ENCODE measurements at places on chromosomes 5 and 9.

DNA sequence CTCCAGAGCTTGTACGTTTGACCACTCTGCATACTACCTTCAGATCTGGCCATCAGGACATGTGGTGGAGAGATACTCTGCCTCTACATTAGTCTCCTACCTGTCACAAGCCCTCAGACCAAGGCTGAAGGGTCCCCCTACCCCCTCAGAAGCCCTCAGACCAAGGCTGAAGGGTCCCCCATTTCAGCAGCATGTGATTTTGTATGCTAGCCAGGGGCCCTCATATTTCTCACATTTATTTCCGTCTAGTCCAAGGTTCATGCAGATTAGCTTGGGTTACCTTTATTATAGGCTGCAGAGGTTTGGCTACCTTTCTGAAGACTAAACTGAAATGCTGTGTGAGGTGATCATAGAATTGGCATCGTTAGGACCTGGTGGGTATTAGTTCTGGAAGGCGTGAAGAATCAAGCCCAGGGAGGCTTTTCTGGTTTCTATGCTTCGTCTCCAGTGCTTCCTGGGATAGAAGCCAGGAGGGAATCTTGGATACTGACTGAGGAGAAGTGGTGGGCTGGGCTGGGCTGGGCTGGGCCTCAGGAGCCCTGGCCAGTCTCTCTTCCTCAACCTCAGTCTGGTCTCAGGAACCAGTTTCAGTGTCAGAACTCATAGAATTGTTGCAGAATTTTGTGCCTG lies 2.8 kb downstream of the SMIM32 start:
- no peak for DNase-seq

GRCh38 chr5:169185626-169186025 lies 115.3 kb downstream of the SLIT3 start:
- DNase-seq, result no peak

DNA sequence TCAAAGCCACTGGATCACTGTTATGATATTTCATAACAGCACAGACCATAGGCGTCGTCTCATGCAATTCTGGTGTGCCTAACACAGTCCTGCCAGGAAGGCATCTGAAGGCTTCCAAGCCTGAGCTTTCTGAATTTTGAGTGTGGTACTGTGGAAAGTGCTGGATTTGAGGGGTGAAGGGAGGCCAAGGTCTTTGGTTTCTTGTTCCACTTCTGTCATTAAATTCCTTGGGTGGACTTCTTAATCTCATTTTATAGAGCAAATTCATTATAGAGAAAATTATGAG lies 441.3 kb upstream of the PIK3R1 start:
- DNase-seq, result no peak

GRCh38 chr5:83265318-83265717 lies 188.0 kb downstream of the XRCC4 start:
- no peak for DNase-seq

DNA sequence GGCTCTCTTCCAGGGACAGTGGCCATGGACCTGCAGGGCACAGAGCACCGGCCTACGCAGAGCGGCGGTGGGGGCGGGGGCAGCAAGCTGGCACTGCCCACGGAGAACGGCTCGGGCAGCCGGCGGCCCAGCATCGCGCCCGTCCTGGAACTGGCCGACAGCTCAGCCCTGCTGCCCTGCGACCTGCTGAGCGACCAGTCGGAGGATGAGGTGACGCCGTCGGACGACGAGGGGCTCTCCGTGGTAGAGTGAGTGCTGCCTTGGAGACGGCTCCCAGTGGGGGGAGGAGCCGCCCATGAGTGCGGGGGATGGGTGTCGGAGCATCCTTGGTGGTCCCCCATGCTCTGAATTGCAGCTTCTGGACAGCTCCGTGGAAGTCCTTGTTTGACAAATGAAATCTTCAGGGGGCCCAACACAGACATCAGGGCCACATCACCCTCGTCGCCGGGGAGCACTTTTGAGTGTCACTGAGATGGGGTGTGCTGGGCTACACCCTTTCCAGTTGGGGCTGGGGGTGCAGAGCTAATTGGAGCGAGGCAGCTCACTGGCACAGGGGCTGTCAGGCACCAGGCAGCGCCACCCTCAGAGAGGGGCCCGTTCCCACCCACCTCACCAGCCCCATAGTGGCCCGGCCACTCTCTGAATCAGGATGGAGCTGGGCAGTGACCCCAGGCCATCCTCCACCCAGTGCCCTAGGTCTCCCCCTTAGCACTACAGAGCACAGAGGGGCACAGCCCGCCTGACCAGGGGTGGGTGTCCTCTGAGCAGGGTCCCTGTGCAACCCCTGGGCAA lies 70.9 kb downstream of the KCNT1 start:
- no peak for DNase-seq

DNA sequence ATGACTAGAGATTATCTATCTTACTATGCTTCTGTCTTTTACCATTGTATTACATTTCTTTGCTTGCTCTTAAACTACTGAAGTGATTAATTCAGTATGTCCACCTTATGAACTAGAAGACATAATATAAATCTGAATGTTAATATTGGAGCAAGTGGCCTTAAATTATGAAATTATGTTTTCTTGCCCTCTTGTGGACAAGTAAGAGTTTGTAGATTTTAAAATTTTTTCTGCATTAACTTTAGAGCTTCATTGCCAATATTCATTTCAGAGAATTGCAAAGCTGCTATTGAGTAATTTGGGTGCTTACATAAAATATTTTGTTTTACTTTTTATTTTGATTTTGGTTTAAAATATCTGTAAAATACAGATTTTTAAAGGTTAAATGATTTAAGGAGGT lies 55.3 kb downstream of the RANBP17 start:
- DNase-seq, result no peak

GRCh38 chr9:18190671-18191374 lies 283.1 kb upstream of the ADAMTSL1 start:
- DNase-seq, result no peak

- no peak for DNase-seq
Observed at GRCh38 chr5:157548513-157549282, 26.9 kb downstream of the ADAM19 start.

DNA sequence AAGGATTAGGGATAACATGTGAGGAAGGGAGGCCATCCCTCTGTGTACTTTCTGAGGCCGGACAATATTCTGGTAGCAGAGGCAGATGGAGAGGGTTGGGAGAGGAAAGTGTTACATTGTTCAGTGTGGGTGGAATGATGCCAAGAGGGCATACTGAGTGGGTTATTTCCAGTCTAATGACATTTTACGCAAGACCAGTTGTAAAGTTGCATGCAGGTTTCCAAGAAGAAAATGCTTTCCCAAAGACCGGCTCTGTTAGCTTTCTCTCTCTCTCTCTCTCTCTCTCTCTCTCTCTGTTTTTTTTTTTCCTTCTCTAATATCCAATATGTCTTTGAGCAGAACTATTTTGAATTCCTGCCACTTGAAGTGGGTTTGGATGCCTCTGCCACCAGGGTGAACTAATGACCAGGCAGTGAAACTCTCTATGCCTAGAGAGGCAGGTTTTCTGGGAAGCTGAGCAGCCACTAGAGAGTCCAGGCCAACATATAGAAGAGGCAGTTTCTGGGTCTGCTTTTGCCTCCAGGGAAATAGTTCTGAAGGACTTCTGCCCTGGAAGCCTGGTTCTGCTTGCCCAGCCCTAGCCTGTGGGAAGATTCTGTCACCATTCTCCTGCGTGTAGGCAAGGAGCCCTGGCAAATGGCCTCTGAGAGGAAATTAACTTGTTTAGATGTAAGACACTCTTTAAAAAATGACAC lies 24.4 kb upstream of the ZNF366 start:
- no peak for DNase-seq

- DNase-seq, result no peak
Observed at GRCh38 chr5:94692581-94692980, 74.1 kb downstream of the SLF1 start.

GRCh38 chr5:154220625-154221024 lies 30.1 kb downstream of the GALNT10 start:
- no peak for DNase-seq

- no peak for DNase-seq
Observed at GRCh38 chr9:129365196-129365595, 187.1 kb upstream of the IER5L start.

DNA sequence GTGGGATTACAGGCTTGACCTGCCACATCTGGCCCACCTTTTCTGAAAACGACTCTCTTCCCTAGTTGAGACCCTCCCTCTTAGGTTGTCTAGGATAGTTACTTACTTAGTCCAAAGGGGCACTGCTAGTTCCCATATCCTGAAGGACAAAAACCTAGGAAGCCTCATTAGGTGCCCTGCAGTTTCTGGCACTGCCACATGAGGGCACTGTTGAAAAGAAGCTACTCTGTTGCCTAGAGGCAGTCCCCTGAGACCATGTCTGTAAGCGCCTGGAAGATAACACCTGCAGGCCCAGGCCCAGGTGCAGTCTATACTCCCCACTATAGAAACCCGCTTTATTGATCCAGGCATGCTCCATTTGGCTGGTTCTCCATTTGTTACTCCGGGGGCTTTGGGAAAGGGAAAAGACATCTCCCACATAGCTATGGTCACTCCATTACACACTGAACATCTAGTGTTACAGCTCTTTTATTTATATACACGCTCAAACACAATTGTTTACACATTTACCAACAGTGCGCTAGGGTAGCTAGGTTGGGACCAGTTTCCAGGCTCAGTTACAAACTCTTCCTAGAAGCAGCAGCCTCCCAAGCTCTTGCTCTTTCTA lies 73.4 kb upstream of the PPARGC1B start:
- DNase-seq, result peak; percentile 56

- no peak for DNase-seq
Observed at GRCh38 chr5:17295671-17296070, 78.2 kb downstream of the BASP1 start.

DNA sequence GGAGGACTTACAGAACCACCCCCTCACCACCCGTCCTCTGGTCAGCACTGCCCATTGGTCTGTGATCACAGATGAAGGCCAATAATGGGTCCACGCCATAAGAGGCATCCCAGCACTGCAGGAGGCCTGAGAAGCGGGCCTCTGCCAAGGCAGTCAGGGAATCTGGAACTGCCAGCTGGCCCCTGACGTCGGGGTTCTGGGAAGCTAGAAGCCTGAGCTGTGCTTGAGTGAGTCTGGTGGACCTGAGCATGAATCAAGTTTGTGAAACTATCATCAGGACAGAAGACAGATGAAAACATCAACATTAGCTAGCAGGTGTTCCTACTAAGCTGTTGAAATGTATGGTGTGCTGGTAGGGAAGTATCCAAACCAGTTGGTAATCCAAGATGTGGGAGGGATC lies 7.8 kb downstream of the ANGPTL2 start:
- no peak for DNase-seq

DNA sequence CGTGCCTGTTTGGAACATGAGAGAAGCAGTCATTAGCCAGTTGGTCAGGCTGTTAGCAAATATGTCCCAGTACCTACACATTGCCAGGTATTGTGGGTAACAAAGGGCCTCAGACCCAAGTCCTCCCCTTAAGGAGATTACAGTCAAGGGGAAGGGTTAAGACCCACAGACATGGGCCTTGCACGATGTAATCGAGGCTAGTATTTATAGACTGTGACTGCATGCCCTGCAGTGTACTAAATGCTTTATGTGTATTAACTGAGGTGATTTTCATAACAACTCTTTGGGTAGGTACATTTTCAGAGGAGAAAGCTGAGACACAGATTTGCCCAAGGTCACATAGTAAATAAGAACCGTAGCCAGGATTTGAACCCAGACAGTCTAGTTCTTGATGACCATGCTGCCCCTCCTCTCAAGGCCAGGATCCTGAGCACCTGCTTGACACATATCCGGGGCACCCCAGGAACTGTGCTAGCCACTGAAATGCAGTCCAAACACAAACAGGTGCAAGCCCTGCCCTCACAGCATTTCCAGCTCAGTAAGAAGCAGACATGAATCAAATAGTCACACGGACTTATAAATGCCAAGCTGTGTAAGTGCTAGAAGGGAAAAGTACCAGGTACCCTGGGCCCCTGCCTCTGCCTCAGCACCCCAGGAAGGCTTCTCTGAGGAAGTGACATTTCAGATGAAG lies 32.0 kb upstream of the GRPEL2 start:
- no peak for DNase-seq

DNA sequence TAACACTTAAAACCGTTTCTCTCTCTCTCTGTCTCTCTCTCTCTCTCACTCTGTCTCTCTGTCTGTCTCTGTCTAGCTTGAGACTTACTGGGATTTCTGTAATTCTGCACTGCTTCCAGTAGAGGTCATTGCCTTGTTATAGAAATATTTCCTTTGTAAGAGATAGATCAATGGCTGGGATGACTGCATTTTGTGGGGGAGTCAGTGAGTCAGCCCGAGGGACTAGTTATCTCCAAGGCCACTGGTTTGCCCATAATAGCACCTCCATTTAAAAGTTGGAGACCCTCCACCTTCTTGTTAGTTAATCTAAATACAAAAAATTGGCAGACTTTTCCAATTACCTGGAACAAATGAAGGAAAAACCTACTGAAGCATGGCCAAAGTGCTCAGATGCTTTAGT lies 547.2 kb downstream of the LRRC70 start:
- DNase-seq, result no peak

GRCh38 chr9:27601396-27601795 lies 28.1 kb upstream of the C9orf72 start:
- DNase-seq, result no peak

DNA sequence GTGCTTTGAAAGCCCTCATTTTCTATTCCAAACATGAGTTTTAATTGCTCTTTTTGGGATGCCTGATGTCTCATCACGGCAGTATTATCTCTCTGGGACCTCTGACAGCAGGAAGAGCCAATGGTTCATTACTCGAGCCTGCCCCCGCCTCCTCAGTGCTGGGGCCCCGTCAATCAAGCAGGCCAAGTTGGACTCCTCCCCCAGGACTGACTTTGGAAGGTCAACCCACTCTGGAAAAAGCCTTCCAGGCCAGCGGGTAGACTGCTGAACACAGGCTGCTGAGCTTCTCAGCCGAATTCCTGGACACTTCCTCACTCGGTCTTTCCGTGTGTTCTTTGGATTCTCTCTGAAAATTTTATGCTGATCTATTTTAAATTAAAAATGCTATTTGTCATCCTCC lies 9.5 kb upstream of the BARHL1 start:
- DNase-seq, result no peak

DNA sequence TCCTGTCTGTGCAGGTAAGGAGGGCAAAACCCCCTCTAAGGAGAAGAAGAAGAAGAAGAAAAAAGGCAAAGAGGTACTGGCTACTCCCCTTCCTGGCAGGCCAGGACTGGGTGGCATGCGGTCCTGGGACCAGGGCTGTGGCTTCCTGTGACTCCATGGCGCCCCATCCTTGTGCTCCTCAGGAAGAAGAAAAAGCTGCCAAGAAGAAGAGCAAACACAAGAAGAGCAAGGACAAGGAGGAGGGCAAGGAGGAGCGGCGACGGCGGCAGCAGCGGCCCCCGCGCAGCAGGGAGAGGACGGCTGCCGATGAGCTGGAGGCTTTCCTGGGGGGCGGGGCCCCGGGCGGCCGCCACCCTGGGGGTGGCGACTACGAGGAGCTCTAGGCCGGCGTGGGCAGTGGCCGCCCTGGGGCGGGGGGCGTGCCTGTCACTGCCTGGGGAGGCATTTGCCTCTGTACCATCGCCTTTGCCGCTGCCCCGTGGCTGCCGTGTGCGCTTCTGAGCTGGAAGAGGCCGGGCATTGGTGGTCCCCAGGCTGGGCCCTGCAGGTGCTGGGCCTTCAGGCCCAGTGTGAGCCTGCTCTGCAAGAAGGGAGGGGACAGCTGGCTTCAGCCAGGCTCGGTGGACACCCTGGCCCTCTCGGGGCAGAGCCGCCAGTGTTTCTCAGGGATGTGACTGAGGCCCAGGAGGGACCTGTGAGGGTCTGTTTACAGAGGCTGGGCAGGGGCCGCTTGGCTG lies 2.0 kb upstream of the AJM1 start:
- DNase-seq, result no peak

Data from heart right ventricle (tissue), 16 donors.